ENCODE measurements at places on chromosomes 6 and 20. TPM values are rescaled to one million over a fixed set of nuclear protein-coding genes. Genes with fewer than 3 reads are reported as not detected.

Gene MLIP
- total RNA-seq = not detected

Gene KATNA1
- 18.2 TPM for total RNA-seq

Gene RGS19
- total RNA-seq = 23.5 TPM

Gene EYS
- total RNA-seq = not detected

Gene MYLK2
- total RNA-seq = 0.17 TPM

Gene RAET1L
- total RNA-seq = not detected

Gene TMEM74B
- not detected for total RNA-seq

Gene MICB
- 21.4 TPM for total RNA-seq

Gene CLPSL1
- total RNA-seq = not detected

Gene MYCT1
- not detected for total RNA-seq

Gene L3MBTL3
- 5.0 TPM for total RNA-seq

Gene KCNQ2
- total RNA-seq = not detected

Gene AKAP12
- total RNA-seq = 0.62 TPM

Gene RAD21L1
- total RNA-seq = not detected

Gene MMP24
- not detected for total RNA-seq

Gene HIVEP2
- 22.0 TPM for total RNA-seq

Gene CRIP3
- total RNA-seq = 2.9 TPM

Gene OPN5
- not detected for total RNA-seq

Gene LRFN2
- not detected for total RNA-seq

Gene PPIL4
- total RNA-seq = 25.8 TPM

Gene CYP24A1
- not detected for total RNA-seq

Gene BMP6
- total RNA-seq = 0.32 TPM

Gene TRMT11
- 41.9 TPM for total RNA-seq

Gene CST4
- total RNA-seq = not detected

Gene SDCBP2
- 5.8 TPM for total RNA-seq

Gene RRAGD
- 13.2 TPM for total RNA-seq

Gene BTN1A1
- total RNA-seq = 0.10 TPM

Gene TMEM14A
- 10.4 TPM for total RNA-seq

Gene MAN1A1
- total RNA-seq = 15.1 TPM

Gene SPATA2
- total RNA-seq = 6.6 TPM

Gene TAGAP
- total RNA-seq = 82.6 TPM

Gene GSTA1
- total RNA-seq = not detected

Gene PTK6
- 0.38 TPM for total RNA-seq

Gene ESF1
- total RNA-seq = 14.5 TPM

Gene BPIFB1
- total RNA-seq = not detected
